ENCODE measurements at places on chromosomes 12 and 14. TPM values are rescaled to one million over a fixed set of nuclear protein-coding genes. Genes with fewer than 3 reads are reported as not detected.

DNA sequence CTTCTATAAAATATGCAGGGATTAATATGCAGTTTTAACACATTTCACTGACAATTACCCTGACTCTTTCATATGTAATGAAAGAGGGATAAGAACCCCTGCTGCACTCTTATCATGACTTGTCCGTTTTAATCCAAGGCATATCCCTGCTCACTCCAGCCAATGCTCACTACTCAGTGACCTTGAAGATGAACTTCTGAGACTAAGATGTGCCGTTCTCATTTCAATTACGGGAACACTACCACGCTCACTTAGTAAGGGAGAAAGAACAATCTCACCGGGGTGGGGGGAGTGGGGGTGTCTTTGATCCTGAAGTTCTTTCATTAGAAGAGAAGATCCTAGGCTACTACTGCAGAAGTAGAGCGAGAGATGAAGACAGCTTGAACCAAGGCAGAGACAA is 50.5 kb downstream of the PKP2 start:
- DNase-seq, result no peak
- no peaks in the 10 kb centered on the region for H3K36me3 ChIP-seq
- H3K4me1 ChIP-seq, result no peaks in the 10 kb centered on the region

GRCh38 chr12:18261273-18261672 is at the start of gene PIK3C2G:
Gene PIK3C2G (plus strand): TSS chr12:18261518. CDS start chr12:18282082, 20,564 bp downstream.
- no peak for DNase-seq
- H3K4me3 ChIP-seq, result no peak within 1 kb of the TSS
- no peaks in the 10 kb centered on the region for H3K27me3 ChIP-seq

DNA sequence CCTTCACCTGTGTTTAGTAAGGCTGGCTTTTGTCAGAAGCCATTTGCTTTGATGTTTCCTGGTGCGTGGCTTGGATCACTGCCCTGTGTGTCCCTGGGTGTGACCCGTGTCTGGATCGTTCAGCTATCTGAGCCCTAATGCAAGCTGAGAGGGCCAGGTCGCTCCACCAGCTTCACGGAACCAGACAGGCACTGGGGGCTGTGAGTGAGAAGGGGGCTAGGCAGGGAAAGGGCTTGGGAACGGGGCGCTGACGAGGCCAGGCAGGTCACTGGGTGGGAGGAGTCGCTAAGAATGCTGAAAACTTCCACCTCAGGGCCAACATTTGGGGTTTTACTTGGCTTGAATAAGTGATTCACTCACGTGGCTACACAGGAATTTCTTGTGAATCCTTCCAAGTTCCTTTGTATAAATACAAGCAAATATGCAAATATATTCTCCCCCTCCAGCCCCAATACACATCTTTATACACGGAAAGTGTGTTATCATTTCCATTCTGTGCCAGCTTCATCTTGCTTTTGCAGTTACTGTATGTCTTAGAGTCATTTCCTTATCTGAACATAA is 24.2 kb upstream of the MMP17 start:
- no peaks in the 10 kb centered on the region for H3K4me1 ChIP-seq
- no peak overlapping the region for H3K4me3 ChIP-seq
- no peak for DNase-seq
- no peak overlapping the region for H3K27ac ChIP-seq

GRCh38 chr12:3751151-3752095 is 1.5 kb downstream of the CRACR2A start:
- H3K4me1 ChIP-seq, result no peaks in the 10 kb centered on the region
- no peak for DNase-seq
- H3K4me3 ChIP-seq, result no peak overlapping the region
- no peaks in the 10 kb centered on the region for H3K36me3 ChIP-seq

DNA sequence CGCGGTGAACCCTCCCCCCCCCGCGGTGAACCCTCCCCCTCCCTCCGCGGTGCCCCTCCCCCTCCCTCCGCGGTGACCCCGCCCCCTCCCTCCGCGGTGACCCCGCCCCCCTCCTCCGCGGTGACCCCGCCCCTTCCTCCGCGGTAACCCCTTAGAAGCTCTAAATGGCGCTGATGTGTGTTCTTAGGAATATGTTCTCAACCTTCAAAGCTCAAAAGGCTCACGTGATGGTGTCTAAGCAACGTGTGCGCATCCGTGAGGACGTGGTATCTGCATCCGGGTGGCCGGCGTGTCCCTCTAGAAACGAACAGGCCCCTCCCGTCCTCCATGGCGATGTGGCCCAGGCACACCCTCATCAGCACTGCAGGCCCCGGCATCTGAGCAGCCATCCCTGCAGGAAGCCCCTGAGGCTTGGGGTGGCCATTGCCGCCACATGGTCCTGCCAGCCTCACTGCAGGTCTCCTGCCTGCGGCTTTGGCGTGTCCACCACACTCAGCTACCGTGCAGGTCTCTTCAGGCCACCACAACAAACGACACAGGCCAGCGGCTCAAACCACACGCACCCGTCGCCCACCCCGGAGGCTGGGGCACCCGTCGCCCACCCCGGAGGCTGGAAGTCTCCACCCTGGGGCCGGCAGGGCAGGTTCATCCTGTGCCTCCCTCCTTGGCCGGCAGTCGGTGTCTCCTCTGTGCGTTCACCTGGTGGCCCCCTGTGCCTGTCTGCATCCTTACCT is 14.5 kb upstream of the FBRSL1 start:
- no peaks in the 10 kb centered on the region for H3K27me3 ChIP-seq
- no peak overlapping the region for H3K27ac ChIP-seq
- no peak for DNase-seq
- H3K36me3 ChIP-seq, result no peaks in the 10 kb centered on the region
- no peak overlapping the region for H3K4me3 ChIP-seq

DNA sequence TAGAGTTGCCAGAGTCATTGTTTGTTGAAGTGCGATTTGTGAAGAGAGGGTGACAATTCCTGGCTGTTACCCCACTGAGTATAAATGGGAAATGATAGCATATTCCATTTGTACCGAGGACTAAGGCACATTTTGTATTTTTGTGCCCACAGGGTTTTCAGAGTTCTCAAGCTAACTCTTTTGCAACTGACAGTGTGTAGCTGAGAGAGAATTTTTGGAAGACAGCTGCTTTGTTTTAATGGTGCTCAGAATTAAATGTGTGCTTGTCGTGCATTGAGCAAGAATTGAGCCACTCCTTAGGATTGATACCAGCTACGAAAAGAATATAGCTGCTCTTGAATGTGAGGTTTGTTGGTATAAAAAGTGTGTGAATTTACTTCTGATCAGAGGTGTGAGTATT is 21.7 kb downstream of the ANKRD13A start:
- no peak for DNase-seq
- no peak overlapping the region for H3K27ac ChIP-seq
- peaks cover 7% of the 10 kb centered on the region for H3K36me3 ChIP-seq
- H3K27me3 ChIP-seq, result no peaks in the 10 kb centered on the region
- peaks cover 2% of the 10 kb centered on the region for H3K4me1 ChIP-seq

GRCh38 chr12:49295082-49295936 is at the start of gene PRPH:
Gene PRPH (plus strand): TSS chr12:49295147. CDS start chr12:49295201, 54 bp downstream.
- no peaks in the 10 kb centered on the region for H3K4me1 ChIP-seq
- H3K4me3 ChIP-seq, result no peak within 1 kb of the TSS
- no peaks in the 10 kb centered on the region for H3K27me3 ChIP-seq
- no peak within 1 kb of the TSS for H3K27ac ChIP-seq
- no peaks in the 10 kb centered on the region for H3K36me3 ChIP-seq

GRCh38 chr14:34684578-34684977 is 29.8 kb downstream of the CFL2 start:
- H3K27me3 ChIP-seq, result no peaks in the 10 kb centered on the region
- DNase-seq, result no peak
- H3K27ac ChIP-seq, result no peak overlapping the region
- H3K4me3 ChIP-seq, result no peak overlapping the region
- no peaks in the 10 kb centered on the region for H3K4me1 ChIP-seq

DNA sequence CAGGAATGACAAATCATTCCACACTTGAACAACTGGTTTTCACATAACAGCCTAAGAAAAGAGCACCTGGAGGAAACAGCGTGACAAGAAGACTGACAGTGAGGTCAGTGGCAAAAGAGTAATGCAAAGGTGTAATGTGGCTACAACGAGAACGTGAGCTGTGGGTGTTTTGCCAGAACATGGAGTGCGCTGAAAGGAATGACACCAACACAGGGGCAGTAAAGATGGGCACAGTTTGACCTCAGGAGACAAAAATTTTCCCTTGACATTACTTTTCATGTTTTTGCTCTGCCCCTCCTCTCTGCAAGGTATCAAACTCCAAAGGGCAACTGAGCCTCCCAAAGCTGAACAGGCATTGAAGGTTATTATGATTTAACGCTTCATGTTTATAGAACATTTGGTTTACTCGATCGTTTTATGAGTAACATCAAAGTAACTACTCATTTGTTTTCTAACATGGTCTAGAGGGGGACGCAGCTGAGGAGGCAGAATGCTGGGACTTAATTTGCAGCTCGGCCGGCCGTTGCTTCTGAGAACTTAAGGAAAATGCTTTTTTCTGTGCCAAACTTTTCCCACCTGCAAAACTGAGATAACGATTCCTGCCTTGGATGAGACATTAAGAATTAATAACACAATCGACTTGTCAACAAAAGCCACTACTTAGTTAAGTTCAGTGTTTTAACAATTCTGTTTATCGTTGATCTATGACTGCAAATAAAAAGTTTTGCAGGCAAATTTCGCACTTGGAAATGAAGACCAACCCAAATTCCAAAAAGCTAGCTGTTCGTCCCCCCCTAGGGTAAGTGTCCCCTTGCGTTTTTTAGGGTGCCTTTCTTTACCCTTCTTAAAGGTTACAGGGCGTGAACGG is 954 bp downstream of the HAUS4 start:
- H3K4me3 ChIP-seq, result peak overlapping the region; percentile 83
- peak overlapping the region; percentile 38 for H3K27ac ChIP-seq

DNA sequence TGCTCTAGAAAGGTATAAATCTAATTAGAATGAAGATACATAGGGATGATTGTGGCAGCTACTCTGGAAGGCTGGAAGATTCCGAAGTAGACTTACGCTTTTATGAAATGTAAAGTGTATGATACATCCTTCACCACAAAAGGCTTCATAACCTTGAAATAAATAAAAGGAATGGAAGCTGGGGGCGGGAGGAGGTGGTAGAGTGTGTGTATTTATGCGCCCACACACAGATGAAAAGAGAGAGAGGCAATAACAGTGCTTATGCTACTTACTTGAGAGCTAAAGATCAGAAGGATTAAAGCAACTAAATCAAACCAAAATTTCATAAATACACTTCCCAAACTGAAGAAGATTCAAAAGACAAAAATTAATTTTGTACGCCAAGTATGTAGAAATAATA is 30.4 kb downstream of the CBX5 start:
- H3K36me3 ChIP-seq, result peaks cover 3% of the 10 kb centered on the region
- H3K27ac ChIP-seq, result no peak overlapping the region
- H3K4me3 ChIP-seq, result no peak overlapping the region
- no peaks in the 10 kb centered on the region for H3K27me3 ChIP-seq
- no peaks in the 10 kb centered on the region for H3K4me1 ChIP-seq

DNA sequence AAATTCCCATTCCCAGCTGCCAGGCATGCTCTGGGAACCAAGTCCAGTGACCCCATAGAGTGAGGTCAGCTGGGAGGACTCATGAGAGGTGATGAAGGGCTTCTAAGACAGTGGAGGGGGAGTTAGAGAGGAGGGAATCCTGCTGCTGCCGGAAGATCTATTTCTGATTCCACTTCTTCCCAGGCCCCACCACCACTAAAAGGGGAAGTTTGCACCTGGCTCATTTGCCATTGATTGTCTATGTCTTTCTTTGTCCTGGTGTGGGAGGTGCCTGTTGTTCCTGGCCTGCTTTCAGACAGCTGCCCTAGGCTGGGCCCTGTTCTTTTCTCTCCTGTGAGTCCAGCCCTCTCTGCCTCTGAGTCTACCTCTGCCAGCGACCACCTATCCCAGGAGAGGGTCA is 3.0 kb upstream of the KRT6A start:
- H3K4me3 ChIP-seq, result no peak overlapping the region
- H3K27ac ChIP-seq, result no peak overlapping the region
- DNase-seq, result no peak

DNA sequence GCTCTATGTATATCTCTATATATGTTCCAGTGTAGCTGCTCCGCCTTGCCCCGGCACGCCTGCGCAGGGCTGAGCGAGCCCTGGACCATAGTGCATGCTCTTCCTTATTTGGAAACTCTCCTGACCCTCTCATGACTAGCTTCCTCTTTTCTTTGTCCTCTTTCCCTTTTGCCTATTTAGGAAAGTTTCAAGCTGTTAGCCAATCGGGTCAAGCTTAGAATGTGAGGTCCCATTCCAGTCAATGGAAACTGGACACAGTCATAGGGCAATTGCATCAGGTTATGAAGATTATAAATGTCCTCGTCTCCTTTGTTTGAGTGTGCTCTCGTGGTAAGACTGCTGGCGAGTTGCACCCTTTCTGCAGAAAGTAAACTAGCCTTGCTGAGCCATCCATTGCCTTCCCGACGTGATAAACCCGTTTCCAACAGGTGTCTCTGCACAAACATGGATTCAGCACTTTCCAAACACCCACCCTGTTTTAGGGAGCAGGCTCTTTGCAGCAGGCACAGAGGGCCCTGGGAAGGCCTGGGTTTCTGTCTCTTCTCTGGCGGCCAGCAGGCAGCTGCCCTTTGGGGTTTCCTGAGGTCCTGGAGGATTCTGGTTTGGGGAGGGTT is 30.9 kb downstream of the CCDC92 start:
- peak overlapping the region; percentile 14 for H3K27ac ChIP-seq
- H3K27me3 ChIP-seq, result no peaks in the 10 kb centered on the region
- no peak overlapping the region for H3K4me3 ChIP-seq
- no peaks in the 10 kb centered on the region for H3K4me1 ChIP-seq
- no peak for DNase-seq

DNA sequence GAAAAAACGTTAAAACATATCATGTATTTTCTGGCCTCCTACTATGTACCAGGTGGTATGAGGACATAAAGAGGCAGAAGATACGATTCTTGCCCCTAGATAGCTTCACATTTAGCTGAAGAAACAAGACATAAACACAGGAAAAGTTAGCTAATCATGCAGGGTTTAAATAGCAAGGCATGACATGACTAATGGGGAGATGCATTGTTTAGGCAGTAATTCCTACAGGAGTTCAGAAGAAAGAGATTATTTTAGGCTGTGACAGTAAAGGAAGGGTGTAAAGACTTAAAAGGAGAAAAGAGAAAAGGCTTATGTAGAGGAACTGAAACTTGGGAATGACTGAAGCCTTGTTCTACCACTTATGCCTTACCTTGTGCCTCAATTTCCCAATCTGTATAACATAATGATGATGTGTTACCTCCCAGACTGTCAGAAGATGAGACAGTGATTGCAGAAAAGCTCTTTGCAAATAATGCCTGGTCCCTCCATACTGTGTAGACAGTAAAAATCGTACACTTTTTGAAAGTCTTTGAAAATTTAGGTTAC is 44.4 kb downstream of the PRKCH start:
- no peak overlapping the region for H3K27ac ChIP-seq
- H3K4me1 ChIP-seq, result no peaks in the 10 kb centered on the region
- no peaks in the 10 kb centered on the region for H3K27me3 ChIP-seq
- H3K4me3 ChIP-seq, result no peak overlapping the region

GRCh38 chr12:2666846-2667245 is 127.9 kb upstream of the FKBP4 start:
- no peaks in the 10 kb centered on the region for H3K27me3 ChIP-seq
- no peak overlapping the region for H3K4me3 ChIP-seq
- no peaks in the 10 kb centered on the region for H3K4me1 ChIP-seq
- peaks cover 14% of the 10 kb centered on the region for H3K36me3 ChIP-seq
- peak; percentile 20 for DNase-seq

GRCh38 chr12:13227191-13227590 is 30.7 kb downstream of the EMP1 start:
- no peaks in the 10 kb centered on the region for H3K4me1 ChIP-seq
- no peak for DNase-seq

The PRORP gene
- 20.0 TPM for total RNA-seq

The TSFM gene
- 17.2 TPM for total RNA-seq

The OVCH1 gene
- total RNA-seq, result 1.5 TPM

The CCDC175 gene
- 1.1 TPM for total RNA-seq

The KRT73 gene
- total RNA-seq, result not detected

The FAM90A1 gene
- 0.27 TPM for total RNA-seq

The ADAMTS20 gene
- total RNA-seq, result not detected

The TBC1D30 gene
- total RNA-seq, result 4.1 TPM

The SIRT4 gene
- 0.39 TPM for total RNA-seq

The CPNE6 gene
- 0.71 TPM for total RNA-seq

The KLRC2 gene
- total RNA-seq, result not detected
